Pancreas (tissue), 10 donors: ENCODE measurements at places on chromosomes 13 and 19. TPM values are rescaled to one million over a fixed set of nuclear protein-coding genes. Genes with fewer than 3 reads are reported as not detected.

GRCh38 chr19:16325161-16325527 is 518 bp downstream of the KLF2 start:
- H3K27ac ChIP-seq = peak overlapping the region; percentile 39
- DNase-seq = peak; percentile 60
- no peaks in the 10 kb centered on the region for H3K36me3 ChIP-seq
- H3K4me1 ChIP-seq = no peaks in the 10 kb centered on the region
- peak overlapping the region; percentile 72 for H3K4me3 ChIP-seq

GRCh38 chr13:24564881-24565280 is 52.3 kb upstream of the PARP4 start:
- H3K36me3 ChIP-seq = no peaks in the 10 kb centered on the region
- H3K4me3 ChIP-seq = no peak overlapping the region
- no peak for DNase-seq

DNA sequence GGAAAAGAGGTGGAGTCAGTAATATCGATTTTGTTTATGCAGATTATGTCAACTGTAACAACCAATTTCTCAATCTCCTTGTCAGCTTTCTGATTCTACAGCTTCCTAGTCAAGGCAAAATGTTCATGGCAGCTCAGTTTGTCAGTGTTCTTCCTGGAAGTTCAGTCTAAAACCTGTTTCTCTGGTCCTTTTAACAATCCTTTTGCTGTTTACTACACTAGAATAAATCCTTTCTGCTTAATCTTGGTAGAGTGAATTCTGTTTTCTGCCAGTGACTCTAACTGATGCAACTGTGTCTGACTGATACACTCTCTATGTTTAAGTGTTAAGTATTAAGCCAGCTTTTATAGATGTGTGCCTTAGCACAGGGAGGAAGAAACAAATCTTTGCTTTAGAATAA is 516.9 kb upstream of the KLF12 start:
- no peak for DNase-seq
- no peak overlapping the region for H3K27ac ChIP-seq
- no peaks in the 10 kb centered on the region for H3K27me3 ChIP-seq
- no peaks in the 10 kb centered on the region for H3K36me3 ChIP-seq

DNA sequence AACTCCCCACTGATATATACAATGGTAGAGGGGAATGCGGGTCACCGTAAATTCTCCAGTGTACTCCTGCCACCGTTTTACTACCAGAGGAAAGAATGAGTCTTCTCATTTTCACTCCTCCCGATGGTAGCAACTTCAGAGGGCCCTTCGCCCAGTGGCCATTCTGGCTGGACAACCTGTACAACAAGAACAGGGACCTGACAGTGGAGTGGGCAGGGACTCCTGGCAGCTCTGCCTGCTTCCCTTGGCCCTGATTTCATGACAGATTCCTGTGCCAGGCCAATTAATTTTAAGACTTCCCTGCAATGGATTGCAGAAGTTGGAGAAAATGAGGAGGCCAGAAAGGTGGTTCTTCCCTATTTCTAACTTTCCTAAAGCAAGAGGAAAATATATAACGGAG is 148.9 kb downstream of the GPC6 start:
- H3K36me3 ChIP-seq = no peaks in the 10 kb centered on the region
- no peaks in the 10 kb centered on the region for H3K4me1 ChIP-seq
- DNase-seq = no peak
- no peak overlapping the region for H3K4me3 ChIP-seq
- H3K27me3 ChIP-seq = no peaks in the 10 kb centered on the region

DNA sequence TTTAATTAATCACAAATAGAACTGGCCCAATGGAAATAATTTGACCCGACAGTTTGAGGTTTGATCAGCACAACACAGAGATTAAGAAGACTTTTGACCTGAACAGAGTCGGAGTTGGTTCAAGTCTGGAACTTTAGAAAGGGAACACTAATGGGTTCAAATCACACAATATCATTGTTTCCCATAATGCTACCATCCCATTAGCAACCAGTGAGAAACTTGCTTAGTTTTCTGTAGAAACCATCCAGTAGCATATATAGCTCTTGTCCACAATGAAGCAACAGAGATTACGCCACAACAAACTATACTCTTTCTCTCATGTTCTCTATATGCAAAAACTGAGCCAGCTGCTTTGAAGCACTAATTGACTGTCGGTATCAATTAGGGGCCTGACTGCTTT is 376.9 kb upstream of the SPRY2 start:
- no peak overlapping the region for H3K4me3 ChIP-seq
- H3K36me3 ChIP-seq = no peaks in the 10 kb centered on the region
- DNase-seq = no peak
- no peaks in the 10 kb centered on the region for H3K27me3 ChIP-seq

GRCh38 chr13:58955546-58956385 is 1208.0 kb downstream of the DIAPH3 start:
- H3K4me3 ChIP-seq = no peak overlapping the region
- no peaks in the 10 kb centered on the region for H3K4me1 ChIP-seq
- H3K27me3 ChIP-seq = no peaks in the 10 kb centered on the region
- DNase-seq = no peak
- no peaks in the 10 kb centered on the region for H3K36me3 ChIP-seq

- H3K27ac ChIP-seq = no peak overlapping the region
- peaks cover 8% of the 10 kb centered on the region for H3K4me1 ChIP-seq
- DNase-seq = no peak
- H3K36me3 ChIP-seq = no peaks in the 10 kb centered on the region
- H3K27me3 ChIP-seq = no peaks in the 10 kb centered on the region
These were observed 40.3 kb downstream of the LYL1 start for GRCh38 chr19:13062317-13062716.

- H3K4me1 ChIP-seq = peaks cover 17% of the 10 kb centered on the region
- peaks cover 40% of the 10 kb centered on the region for H3K36me3 ChIP-seq
- H3K27me3 ChIP-seq = no peaks in the 10 kb centered on the region
- H3K27ac ChIP-seq = peak overlapping the region; percentile 69
- peak overlapping the region; percentile 80 for H3K4me3 ChIP-seq
These were observed 581 bp downstream of the CALR start for GRCh38 chr19:12938779-12939601.

GRCh38 chr19:29837448-29837981 is 25.7 kb downstream of the CCNE1 start:
- no peak for DNase-seq
- no peak overlapping the region for H3K27ac ChIP-seq
- H3K4me1 ChIP-seq = no peaks in the 10 kb centered on the region

- no peak overlapping the region for H3K4me3 ChIP-seq
- H3K27ac ChIP-seq = no peak overlapping the region
- H3K27me3 ChIP-seq = no peaks in the 10 kb centered on the region
- no peaks in the 10 kb centered on the region for H3K4me1 ChIP-seq
- peaks cover 8% of the 10 kb centered on the region for H3K36me3 ChIP-seq
These were observed 9.3 kb upstream of the ZNF554 start for GRCh38 chr19:2810141-2811091.

- no peak for DNase-seq
- H3K36me3 ChIP-seq = no peaks in the 10 kb centered on the region
- H3K4me3 ChIP-seq = no peak overlapping the region
- H3K27ac ChIP-seq = no peak overlapping the region
These were observed 7.0 kb downstream of the SOX21 start for GRCh38 chr13:94705081-94706030.

- H3K4me1 ChIP-seq = no peaks in the 10 kb centered on the region
- H3K36me3 ChIP-seq = peaks cover 2% of the 10 kb centered on the region
- H3K27ac ChIP-seq = no peak overlapping the region
- DNase-seq = peak; percentile 66
- no peaks in the 10 kb centered on the region for H3K27me3 ChIP-seq
These were observed 114.9 kb downstream of the PTPRS start for GRCh38 chr19:5225486-5226345.

DNA sequence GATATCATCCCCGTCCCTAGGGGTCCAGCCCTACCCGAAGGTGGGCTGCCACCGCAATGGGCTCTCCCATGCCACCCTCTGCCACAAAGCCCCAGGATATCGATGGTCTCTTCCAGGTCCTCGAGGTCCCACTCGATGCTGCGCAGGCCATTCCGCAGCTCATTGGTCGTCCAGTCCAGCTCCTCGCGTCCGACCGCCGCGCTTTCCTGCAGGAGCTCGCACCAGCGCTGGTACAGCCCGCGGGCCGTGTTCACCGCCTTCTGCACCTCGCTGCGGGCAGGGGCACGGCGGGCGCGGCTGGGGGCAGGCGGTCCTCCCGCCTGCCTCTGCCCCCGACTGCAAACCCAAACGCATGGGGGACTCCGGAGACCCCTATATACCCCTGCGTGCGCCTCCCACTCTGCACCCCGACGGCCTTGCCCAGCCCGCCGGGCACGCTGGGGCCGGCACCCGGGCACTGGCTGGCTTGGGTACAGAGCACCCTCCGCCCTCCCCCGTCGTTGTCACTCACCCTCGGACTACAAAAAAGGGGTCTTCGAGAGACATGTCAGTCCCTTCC is 468 bp downstream of the STX10 start:
- no peaks in the 10 kb centered on the region for H3K27me3 ChIP-seq
- H3K27ac ChIP-seq = peak overlapping the region; percentile 89
- H3K36me3 ChIP-seq = no peaks in the 10 kb centered on the region
- DNase-seq = peak; percentile 83

- H3K4me3 ChIP-seq = peak overlapping the region; percentile 99
- H3K4me1 ChIP-seq = no peaks in the 10 kb centered on the region
- H3K36me3 ChIP-seq = no peaks in the 10 kb centered on the region
- H3K27ac ChIP-seq = no peak overlapping the region
- no peaks in the 10 kb centered on the region for H3K27me3 ChIP-seq
- no peak for DNase-seq
These were observed 2.0 kb downstream of the GPI start for GRCh38 chr19:34366738-34367623.

- no peak overlapping the region for H3K4me3 ChIP-seq
- H3K27ac ChIP-seq = no peak overlapping the region
- no peaks in the 10 kb centered on the region for H3K4me1 ChIP-seq
These were observed 133.9 kb downstream of the DCT start for GRCh38 chr13:94345374-94346195.

- H3K4me3 ChIP-seq = no peak overlapping the region
- H3K27ac ChIP-seq = no peak overlapping the region
- DNase-seq = no peak
- H3K27me3 ChIP-seq = no peaks in the 10 kb centered on the region
- no peaks in the 10 kb centered on the region for H3K4me1 ChIP-seq
These were observed 43.4 kb upstream of the MED4 start for GRCh38 chr13:48138270-48138669.

GRCh38 chr13:31887286-31887685 is 144.3 kb upstream of the FRY start:
- H3K27me3 ChIP-seq = no peaks in the 10 kb centered on the region
- H3K4me1 ChIP-seq = no peaks in the 10 kb centered on the region
- no peak for DNase-seq
- H3K4me3 ChIP-seq = no peak overlapping the region
- H3K27ac ChIP-seq = no peak overlapping the region

- H3K36me3 ChIP-seq = no peaks in the 10 kb centered on the region
- peak overlapping the region; percentile 8 for H3K4me3 ChIP-seq
- DNase-seq = no peak
- H3K27ac ChIP-seq = no peak overlapping the region
- H3K4me1 ChIP-seq = no peaks in the 10 kb centered on the region
- H3K27me3 ChIP-seq = no peaks in the 10 kb centered on the region
These were observed 51.6 kb downstream of the ZNF146 start for GRCh38 chr19:36266375-36266961.

- DNase-seq = peak; percentile 82
- no peaks in the 10 kb centered on the region for H3K36me3 ChIP-seq
- H3K4me3 ChIP-seq = peak overlapping the region; percentile 20
- peak overlapping the region; percentile 37 for H3K27ac ChIP-seq
These were observed 7.2 kb upstream of the ZNF606 start for GRCh38 chr19:58009666-58010301.

DNA sequence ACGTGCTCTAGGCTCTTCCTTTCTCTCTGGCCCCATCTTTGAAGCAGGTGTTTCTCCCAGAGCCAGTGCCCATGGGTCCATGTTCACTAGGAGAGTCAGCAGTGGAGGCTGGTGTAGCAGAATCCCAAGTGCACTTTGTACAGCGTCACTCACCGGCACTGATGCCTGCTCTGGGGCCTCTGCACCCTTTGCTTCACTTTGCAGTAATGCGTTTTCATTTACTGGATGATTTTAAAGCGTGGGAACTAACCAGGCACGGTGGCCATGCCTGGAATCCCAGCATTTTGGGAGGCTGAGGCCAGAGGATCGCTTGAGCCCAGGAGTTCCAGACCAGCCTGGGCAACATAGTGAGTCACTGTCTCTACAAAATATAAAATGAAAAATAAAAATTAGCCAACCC is 30.7 kb downstream of the SLC25A42 start:
- no peak overlapping the region for H3K4me3 ChIP-seq
- no peaks in the 10 kb centered on the region for H3K27me3 ChIP-seq
- H3K27ac ChIP-seq = no peak overlapping the region
- H3K36me3 ChIP-seq = no peaks in the 10 kb centered on the region
- no peaks in the 10 kb centered on the region for H3K4me1 ChIP-seq
- DNase-seq = no peak

Gene DPF1
- total RNA-seq = not detected

Gene NECTIN2
- total RNA-seq = 26.7 TPM

Gene MYO1F
- 1.2 TPM for total RNA-seq

Gene RASAL3
- 2.4 TPM for total RNA-seq

Gene ZNF667
- total RNA-seq = 0.93 TPM

Gene KLHL1
- total RNA-seq = not detected
